ENCODE measurements at places on chromosomes 5 and 9.
A peak's percentile ranks its signal among the peaks of the same experiment; 100 is the strongest.

DNA sequence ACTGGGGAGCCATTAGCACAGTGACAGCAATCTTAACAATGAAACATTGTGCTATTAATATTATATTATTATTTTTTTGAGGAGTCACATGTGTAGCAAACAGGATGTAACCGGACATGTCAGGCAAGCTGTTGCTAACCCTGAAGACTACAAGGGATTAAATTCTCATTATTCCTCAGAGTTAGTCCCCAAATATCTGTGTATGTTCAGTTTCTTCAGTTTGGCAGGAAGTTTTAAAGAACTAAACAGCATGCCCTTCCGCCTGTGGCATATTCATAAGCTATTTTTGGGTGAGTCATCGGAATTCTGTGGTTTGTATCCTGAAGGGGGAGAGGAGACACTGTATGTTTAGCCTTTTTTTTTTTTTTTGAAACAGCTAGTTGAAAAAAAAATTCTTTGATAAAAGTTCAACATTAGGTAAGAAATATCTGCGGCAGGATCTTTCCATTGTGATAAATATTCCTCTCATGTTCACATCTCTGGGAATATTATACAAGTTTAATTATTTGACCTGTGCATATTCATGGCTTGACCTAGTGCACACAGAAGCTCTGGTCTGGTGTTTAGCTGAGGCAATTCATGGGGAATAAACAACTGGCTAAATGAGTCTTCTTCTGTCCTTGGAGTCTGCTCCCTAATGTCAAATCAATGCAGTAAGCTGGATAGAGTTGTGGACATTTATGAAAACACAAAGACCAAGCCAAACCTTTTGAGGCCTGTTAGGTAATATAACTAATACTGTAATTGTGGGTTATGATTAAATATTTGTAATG lies 202.7 kb upstream of the CDKN2B start:
- peak; percentile 95 for DNase-seq

DNA sequence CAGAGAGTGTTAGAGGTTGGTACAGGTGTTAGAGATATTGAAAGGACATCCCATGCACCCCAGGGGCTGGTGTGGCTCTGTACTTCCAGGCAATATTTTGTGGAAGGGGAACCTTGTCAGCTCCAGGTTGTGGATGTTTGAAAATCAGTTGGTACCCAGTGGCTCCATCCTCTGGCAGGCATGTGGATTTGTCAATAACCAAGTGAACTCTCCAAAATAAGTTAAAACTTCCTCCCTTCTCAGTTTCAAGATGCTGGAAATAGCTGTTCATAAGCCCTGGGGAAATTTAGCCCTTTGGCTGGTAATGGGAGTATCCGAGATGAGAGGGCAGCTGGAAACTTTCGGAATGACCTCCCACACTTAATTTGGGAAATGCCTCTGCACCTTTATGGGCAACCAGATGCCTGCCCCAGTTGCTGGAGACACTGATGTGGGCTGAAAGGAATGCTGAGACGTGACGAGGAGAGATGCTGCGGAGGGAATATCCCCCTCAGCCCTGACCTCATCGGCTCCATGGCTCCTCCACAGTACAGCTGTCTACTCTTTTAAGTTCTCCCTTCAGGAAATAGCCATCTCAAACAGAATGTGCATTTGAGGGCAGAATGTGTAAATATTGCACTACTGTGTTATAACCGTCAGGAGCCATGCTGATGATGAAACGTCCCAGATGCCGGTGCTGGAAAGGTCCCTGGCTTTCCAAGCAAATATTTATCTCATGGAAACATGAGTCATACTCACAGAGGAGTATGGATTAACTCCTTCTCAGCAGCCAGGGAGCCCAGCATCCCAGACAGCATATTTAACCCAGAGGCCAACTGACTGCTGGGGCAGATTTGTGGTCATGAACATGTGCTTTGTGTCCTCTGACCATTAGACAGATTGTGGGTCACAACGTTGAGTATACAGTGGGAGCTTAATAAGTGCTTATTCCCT lies 29.5 kb downstream of the TGFBI start:
- peak; percentile 99 for DNase-seq

- peak; percentile 77 for DNase-seq
Observed at GRCh38 chr9:114487607-114488300, 17.5 kb downstream of the WHRN start.

- no peak for DNase-seq
Observed at GRCh38 chr5:163533223-163533622, 27.8 kb downstream of the MAT2B start.

DNA sequence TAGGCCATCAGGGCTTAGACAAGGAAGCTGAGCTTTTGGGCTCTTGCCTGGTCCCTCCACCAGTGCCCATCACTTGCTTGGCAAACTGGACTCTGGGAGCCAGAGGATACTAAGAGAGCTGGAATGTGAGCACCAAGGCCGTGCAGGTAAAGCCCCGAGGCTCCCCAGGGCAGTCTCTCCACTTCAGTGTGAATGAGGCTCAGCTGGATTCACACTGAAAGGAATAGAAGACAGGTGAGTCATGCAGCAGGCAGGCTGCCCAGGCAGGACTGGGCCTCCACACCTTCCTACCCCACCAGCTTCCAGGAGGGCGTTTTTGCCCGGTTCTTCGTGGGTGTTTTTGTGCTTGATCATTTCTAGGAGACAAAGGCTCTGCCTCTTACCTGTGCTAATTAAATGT lies 7.3 kb upstream of the CTSV start:
- DNase-seq = no peak

- no peak for DNase-seq
Observed at GRCh38 chr9:133945977-133946753, 46.0 kb downstream of the VAV2 start.

DNA sequence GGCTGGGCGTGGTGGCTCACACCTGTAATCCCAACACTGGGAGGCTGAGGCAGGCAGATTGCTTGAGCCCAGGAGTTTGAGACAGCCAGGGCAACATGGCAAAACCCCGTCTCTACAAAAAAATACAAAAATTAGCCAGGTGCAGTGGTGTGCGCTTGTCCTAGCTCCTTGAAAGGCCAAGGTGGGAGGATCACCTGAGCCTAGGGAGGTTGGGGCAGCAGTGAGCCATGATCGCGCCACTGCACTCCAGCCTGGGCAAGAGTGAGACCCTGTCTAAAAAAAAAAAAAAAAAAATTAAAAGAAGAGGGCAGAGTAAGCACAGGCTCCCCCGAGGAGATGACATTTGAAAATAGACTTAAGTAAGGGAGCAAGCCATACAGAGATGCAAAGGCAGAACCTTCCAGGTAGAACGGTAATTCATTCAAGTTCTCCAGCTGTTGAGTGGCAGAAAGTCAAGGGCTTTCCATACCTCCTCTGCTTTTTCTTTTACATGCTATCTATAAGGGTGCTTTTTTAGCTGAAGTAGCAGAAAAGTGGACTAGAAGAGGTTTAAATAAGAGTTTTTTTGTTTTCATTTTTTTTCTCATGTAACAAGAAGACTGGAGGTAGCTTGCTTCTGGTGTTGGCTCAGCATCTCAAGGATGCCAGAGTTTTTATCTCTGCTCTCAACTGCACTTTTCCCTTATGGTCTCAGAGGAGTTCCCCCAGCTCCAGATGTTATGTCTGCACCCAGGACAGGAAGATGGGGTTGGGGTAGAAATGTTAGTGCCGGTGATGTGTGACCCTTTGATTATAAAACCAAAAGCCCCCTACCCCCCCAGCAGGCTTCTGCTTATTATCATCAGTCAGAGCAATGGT lies 40.8 kb downstream of the ERGIC1 start:
- DNase-seq = no peak

- DNase-seq = peak; percentile 24
Observed at GRCh38 chr9:133460405-133461175, 812 bp downstream of the CACFD1 start.

- no peak for DNase-seq
Observed at GRCh38 chr5:126115059-126115629, 308.1 kb upstream of the GRAMD2B start.

GRCh38 chr5:117182104-117182503 lies 607.5 kb upstream of the SEMA6A start:
- no peak for DNase-seq

DNA sequence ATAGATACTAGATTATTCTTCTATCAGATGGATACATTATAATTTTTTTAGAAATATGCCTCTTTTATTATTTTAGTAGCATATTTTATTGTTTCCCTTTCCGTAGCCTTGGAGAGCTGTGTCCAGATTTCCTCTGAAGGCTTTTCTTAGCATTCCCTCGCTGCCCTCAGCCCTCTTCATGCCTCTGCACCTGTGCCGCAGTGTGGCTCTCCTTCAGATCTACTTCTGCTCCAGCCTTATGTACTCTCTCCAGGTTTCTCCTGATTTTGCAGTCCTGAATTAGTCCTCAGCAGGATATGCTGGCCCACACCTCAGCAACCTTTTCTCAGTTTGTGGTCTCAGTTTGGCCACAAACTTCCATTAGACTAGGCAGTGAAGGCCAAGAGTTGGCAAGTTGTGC lies 1052.0 kb downstream of the TAF11L14 start:
- DNase-seq = no peak

DNA sequence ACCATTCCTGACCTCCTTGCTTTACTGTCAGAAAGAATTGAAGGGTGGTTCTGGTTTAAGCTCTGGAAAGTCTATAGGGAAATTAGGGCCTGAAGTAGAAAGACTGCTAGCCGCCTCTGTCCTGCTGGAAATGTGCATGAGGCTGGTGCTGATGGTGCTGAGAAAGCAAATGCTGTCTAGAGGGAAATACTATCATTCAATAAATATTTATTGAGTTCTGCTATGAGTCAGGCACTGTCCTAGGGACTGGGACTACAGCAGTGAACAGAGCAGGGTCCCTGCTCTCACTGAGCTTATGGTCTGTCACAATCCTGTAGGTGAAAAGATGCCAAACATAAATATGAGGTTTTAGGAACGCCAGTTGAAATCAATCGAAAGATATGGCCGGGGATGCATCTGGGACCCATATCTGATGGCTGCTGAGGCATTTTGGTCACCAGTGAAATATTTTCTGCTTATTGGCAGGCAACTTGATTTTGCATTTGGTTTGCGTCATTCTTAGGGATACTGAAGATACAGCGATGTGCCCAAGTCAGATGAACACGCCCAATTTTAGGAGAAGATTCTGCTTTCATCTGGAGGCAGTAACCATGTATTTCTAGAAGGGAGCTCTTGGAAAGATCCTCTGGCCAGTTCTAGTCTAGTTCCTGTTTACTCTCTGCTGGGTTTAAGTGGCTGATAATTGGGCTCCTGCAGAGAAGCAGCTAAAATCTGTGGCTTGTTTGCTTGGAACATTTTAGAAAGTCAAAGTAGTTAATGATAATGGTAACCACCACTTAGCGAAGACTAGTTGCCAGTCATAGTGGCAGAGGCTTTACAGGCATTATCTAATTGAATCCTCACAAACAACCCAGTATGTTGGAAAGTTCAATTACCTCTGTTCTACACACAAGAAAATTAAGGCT lies 73.3 kb downstream of the INSYN2B start:
- no peak for DNase-seq

GRCh38 chr5:57445705-57446037 lies 36.9 kb downstream of the ACTBL2 start:
- no peak for DNase-seq

DNA sequence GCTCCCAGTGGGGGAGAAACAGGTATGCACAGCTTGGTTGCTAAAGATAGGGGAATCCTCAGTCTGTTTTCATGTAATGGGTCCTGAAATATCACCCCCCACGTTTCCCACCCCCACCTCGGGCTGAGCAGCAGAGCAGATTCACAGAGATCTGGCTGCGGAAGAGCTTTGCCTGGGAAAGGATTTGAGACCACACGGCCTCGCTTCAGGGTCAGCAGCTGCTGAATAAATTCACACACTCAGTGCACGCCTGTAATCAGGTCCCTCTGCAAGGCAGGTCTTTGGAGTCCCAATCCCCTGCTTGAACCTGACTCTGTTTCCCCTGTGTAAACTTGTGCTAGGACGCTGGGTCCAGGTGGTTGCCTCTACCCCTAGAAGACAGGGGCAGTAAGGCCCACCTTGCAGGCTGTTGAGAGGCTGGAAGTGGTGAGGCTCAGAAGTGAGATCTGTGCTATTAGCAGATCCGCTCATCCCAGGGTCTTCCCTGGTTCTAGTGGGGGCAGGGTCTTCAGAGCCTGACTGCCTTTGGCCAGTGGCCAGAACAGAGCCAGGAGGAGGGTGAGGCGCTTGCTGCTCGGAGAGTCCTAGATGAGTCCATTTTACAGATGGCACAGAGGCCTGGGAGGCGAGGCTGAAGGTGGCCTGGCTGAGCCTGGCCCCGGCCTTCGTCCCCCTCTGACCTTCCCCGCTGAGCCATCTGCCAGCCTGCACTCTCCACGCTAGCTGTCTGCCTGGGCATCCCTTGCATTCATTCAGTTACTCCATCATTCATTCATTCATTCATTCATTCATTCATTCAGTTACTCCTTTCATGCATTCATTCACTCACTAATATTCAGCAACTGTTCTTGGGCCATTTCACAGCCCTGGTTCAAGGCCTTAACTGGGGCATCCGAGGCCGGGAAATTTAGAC lies 16.7 kb upstream of the NEURL1B start:
- no peak for DNase-seq

DNA sequence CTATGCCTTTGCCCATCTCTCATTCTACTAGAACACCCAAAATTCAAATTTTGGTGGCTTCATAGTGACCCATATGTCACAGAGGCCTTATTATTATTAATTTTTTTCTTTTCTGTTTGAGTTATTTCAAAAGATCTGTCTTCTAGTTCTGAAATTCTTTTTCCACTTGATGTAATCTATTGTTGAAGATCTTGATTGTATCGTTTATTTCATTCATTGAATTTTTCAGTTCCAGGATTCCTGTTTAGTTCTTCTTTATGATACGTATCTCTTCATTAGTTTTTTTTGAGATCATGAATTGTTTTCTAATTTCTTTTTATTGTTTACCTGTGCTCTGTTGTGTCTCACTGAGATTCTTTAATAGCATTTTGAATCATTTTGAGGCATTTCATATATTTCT lies 24.6 kb upstream of the APBA1 start:
- no peak for DNase-seq

GRCh38 chr9:98656511-98656910 lies 52.2 kb downstream of the GABBR2 start:
- DNase-seq = no peak

- DNase-seq = no peak
Observed at GRCh38 chr5:16787278-16787677, 148.8 kb downstream of the MYO10 start.

DNA sequence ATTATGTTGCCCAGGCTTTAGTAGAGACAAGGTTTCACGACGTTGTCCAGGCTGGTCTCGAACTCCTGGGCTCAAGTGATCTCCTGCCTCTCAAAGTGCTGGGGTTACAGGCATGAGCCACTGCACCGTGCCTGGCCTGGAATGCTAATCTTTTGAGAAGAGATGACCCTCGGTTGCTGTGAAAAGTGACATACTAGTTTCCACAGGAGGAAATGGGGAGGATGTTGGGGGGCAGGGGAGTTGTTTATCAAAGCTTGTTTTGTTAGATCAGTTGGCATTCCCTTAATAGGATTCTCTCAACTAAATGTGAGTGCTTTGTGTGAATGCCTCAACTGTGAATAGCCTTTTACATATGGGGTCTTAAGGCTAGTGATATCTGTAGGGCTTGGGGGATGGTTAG lies 16.4 kb upstream of the MATR3 start:
- no peak for DNase-seq

- no peak for DNase-seq
Observed at GRCh38 chr5:539469-540070, 15.3 kb upstream of the SLC9A3 start.

- peak; percentile 42 for DNase-seq
Observed at GRCh38 chr9:75064307-75065025, 23.5 kb downstream of the NMRK1 start.

Data from fibroblast of pulmonary artery (primary cell).